Right lobe of liver (tissue), 6 donors: ENCODE measurements at places on chromosomes 2 and 18. TPM values are rescaled to one million over a fixed set of nuclear protein-coding genes. Genes with fewer than 3 reads are reported as not detected.

DNA sequence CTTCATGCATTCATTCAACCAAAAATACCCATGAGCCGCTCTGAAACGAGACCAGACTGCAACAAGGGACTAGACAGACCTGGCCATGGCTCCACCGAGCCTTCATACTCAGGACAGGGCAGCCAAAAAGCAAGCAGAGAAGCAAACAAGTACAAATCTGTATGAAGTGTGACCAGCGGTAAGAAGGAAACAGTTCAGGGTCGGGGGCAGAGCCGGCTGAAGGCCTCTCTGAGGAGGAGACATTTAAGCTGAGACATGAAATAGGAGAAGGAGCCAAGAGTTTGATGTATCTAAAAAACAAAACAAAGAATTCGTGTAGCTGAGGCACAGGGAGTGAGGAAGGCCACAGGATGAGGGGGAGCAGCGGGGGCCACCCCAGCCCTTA lies 21.3 kb upstream of the SLC66A3 start:
- no peak for DNase-seq

GRCh38 chr2:24010477-24011249 lies 778 bp downstream of the MFSD2B start:
- DNase-seq = no peak

TSPYL6 gene
- not detected for total RNA-seq

RESP18 gene
- total RNA-seq = not detected

RMND5A gene
- total RNA-seq = 38.5 TPM

- DNase-seq = no peak
Measured at GRCh38 chr2:238106339-238106697, 6.2 kb downstream of the ESPNL start.

DNA sequence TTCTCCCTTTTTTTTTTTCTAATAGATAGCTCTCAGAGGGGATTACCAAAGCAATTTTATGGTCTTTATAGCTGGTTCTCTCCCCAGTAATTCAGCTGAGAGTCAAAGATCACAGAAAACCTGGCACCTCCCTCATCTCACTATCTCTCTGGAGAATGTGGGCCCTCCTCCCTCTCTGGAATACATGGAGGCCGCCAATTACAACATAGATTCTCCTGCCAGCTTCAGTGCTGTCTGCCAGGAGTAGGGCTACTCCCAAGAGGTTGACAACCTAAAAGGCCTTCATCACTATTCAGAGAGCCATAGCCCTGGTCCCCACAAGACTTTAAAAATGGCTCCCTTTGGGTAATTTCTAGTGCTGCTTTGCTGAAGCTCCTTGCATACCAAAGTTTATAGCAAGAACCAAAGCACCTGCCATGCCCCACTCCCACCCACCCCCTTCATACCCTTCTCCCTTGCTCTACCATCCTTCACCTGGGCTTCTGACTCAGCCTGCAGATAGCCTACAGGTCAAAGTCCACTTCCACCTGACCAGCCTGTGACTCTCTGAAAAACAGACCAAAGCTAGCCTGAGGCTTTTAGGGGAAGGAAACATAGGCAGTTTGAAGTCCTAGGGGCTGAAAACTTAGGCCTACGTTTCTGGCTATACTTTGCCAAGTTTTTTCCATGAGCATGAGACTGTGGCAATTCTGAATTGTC lies 472.3 kb downstream of the TNS1 start:
- peak; percentile 62 for DNase-seq

GRCh38 chr2:120761911-120762310 lies 26.2 kb downstream of the GLI2 start:
- peak; percentile 4 for DNase-seq

MAP3K20 gene
- total RNA-seq = 19.0 TPM

EEF1B2 gene
- 228 TPM for total RNA-seq

GRCh38 chr18:2916184-2916583 lies 69.4 kb downstream of the EMILIN2 start:
- DNase-seq = no peak

DNA sequence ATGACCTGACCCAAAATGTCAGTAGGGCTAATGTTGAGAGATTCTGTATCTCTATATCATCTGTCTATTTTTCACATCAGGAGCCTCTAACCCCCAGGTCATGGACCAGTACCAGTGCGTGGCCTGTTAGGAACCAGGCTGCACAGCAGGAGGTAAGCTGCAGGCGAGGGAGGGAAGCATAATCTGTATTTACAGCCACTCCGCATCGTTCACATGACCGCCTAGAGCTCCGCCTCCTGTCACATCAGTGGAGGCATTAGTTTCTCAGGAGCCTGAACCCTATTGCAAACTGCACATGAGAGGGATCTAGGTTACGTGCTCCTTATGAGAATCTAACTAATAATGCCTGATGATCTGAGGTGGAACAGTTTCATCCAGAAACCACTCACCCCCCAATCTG lies 180.6 kb downstream of the RDH14 start:
- no peak for DNase-seq

GRCh38 chr2:200077210-200077650 lies 121.8 kb downstream of the MAIP1 start:
- no peak for DNase-seq

DNA sequence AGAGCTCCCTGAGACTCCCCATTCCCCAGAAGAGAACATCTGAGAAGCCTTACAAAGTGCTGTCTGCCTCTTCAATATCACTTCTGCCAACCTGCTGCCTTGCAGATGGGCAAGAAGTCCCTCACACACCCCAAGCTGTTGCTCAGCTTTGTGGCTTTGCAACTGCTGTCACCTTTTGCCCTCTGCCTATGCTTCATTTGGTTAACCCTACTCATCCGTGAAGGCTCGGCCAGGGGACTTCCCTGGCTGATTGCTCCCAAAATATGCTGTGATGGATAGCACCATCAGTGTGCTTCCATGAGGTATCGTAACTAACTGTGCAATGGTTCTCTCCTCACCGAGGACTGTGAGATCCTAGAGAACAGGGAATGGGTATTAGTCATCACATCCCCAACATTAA lies 88.9 kb upstream of the CYP1B1 start:
- DNase-seq = no peak

DNA sequence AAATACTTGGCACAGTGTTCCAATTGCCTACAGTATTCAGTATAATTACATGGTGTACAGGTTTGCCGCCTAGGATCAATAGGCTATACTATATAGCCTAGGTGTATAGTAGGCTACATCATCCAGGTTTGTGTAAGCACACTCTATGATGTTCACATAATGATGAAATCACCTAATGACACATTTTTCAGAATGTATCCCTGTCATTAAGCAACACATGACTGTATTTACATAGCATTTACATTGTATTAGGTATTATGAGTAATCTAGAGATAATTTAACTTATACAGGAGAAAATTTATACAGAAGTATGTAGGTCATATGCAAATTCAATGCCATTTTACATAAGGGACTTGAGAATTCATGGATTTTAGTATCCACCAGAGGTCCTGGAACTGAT lies 35.4 kb downstream of the SCN7A start:
- DNase-seq = no peak

DNA sequence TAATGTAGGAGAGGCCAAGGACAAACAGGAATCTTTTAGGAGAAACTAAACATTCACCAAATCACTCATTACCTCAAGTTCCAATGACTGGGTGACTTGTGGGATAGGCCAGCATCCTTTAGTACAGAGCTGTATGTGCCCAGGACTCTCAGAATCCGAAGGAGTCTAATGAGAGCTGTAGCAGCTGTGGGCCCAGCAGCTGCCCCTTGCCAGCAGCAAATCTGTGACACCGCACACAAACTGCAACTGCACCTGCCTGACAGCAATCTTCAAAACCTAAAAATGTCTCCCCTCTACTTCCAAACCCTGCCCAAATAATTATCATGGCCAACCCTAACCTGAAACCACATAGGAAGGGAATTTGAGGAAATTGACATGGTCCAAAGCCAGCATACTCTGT lies 44.5 kb upstream of the ACVR2A start:
- DNase-seq = no peak

DNA sequence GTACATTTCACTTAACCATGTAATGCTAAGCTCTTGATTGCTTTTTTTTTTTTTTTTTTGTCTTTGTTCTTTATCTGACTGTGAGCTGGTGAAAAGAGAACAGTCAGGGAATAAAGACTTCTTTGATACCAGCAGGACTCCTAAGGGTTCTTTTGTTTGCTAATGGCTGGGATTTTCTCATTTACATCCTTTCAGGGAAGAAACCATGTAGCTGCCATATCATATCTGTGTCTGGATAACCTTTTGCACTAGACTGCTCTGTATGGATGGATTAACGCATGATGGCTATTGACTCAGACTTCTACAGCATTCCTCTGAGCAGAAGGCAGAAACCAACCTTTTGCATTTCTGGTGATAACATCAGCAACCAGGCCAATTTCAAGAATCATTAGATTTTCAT lies 504.0 kb downstream of the LRRTM4 start:
- no peak for DNase-seq

GRCh38 chr2:3547915-3548314 lies 10.2 kb downstream of the RNASEH1 start:
- DNase-seq = no peak

DNA sequence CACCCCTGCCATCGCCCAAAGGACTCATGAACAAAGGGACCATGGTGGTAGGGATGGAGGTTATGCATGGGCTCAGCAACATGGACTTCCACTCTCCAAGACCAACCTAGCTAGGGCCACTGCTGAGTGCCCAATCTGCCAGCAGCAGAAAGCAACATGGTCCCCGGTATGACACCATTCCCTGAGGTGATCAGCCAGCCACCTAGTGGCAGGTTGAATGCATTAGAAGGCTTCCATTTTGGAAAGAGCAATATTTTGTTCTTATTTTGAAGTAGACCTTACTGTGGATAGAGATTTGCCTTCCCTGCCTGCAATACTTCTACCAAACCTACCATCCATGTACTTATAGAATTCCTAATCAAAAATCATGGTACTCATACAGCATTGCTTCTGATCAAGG lies 99.8 kb downstream of the METTL4 start:
- DNase-seq = no peak

ASPRV1 gene
- total RNA-seq = 0.46 TPM

DNA sequence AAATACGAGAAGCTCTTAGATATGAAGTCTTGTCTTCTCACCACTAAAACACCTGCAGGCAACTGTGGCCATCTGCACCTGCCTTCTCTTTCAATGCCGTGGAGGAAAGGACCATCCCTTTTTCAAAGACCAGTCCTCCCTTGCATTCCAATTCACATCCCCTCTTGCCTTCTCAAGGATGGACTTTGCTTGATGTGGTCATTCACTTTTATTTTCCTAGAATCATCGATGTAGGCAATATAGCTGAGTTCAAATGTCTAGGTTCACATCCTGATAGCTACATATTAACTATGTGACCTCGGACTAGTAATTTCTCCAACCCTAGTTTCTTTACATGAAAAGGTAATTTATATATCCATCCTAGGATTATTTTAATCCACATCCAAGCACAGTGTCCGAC lies 110.1 kb downstream of the HIBCH start:
- no peak for DNase-seq

MARCHF4 gene
- not detected for total RNA-seq

ZNF521 gene
- 1.7 TPM for total RNA-seq

FLACC1 gene
- total RNA-seq = 0.86 TPM

DNA sequence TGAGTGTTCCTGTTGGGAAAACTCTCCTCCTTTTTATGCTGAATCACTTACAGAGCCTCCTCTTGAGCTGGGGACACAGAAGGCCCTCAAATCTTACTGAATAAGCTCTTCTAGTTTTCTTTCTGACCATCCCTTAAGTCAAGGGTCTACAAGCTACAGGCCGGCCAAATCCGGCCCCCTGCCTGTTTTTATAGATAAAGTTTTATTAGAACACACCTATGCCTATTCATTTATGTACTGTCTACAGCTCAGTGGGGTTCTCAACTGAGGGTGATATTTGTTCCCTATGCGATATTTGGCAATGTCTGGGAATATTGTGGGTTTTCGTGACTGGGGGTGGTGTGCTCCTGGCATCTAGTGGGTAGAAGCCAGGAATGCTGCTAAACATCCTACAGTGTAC lies 14.0 kb downstream of the CDC42EP3 start:
- DNase-seq = no peak

C2orf68 gene
- total RNA-seq = 7.6 TPM

VIT gene
- total RNA-seq = not detected

MYO1B gene
- total RNA-seq = 171 TPM

DNA sequence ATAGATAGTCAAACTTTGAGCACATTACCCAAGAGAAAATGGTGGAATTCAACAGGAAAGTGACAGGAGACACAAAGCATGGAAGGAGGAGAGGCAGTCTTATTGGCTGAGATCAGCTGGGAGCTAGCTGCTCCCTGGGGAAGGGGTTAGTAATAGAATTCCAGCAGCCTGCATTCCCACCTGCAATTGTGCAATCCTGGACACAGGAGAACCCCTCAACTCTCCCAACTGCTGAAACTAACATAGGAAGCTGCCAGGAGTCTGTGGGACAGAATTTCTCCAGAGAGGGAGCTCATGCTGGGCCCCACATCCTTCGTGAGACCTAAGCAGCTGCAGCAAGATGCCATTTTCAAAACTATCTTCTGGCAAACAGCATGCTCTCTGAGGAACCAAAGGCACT lies 69.8 kb upstream of the ACVR1C start:
- no peak for DNase-seq

TMEM17 gene
- 0.88 TPM for total RNA-seq

DNA sequence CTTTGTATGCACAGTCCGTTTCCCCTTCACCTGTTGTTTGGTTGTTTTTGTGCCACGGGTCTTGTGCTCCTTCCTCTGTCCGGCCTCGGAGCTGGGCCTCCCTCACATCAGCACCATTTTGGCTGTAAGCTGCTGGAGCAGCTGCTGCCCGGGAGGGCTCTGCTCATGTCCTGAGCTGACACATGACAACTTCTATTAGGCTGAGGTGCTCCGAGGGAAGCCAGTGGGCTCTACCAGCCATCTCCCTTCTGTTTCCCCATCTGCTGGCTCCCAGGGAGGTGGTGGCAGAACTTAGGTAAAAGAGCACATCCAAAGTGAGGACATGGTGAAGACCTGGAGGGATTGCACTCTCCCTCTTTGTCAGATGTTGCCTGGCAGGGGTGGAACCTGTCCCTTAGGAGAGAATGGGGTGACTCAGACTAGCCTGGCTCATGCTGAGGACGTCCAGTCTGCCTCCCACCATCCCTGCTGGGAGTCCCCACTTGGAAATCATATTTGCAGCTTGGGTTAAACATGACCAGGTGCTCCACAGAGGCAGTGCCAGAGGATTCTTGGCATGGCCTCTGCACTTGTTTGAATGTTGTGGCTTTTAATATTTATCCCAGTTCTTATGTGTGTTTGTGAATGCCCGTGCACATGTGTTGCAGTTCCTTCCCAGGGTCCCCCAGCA lies 49.8 kb upstream of the TNP1 start:
- DNase-seq = no peak

- no peak for DNase-seq
Measured at GRCh38 chr2:10462178-10463083, 14.3 kb upstream of the ODC1 start.

GRCh38 chr18:10285283-10285640 lies 169.2 kb upstream of the APCDD1 start:
- DNase-seq = no peak

ZNF385B gene
- total RNA-seq = 9.0 TPM

- DNase-seq = no peak
Measured at GRCh38 chr2:61452392-61452791, 18.5 kb downstream of the USP34 start.

COLEC11 gene
- total RNA-seq = 30.0 TPM

RPS27A gene
- total RNA-seq = 295 TPM

TRIM43 gene
- total RNA-seq = not detected

PFN4 gene
- total RNA-seq = 0.29 TPM

ACP1 gene
- 52.1 TPM for total RNA-seq

MDH1B gene
- 0.24 TPM for total RNA-seq
